ENCODE measurements at places on chromosomes 2 and 18.

GRCh38 chr2:7523481-7524120 is 606.4 kb downstream of the RNF144A start:
- DNase-seq, result no peak

GRCh38 chr18:62778976-62779869 is 63.9 kb downstream of the PHLPP1 start:
- no peak for DNase-seq

GRCh38 chr18:36411745-36412168 is 114.2 kb downstream of the FHOD3 start:
- no peak for DNase-seq

DNA sequence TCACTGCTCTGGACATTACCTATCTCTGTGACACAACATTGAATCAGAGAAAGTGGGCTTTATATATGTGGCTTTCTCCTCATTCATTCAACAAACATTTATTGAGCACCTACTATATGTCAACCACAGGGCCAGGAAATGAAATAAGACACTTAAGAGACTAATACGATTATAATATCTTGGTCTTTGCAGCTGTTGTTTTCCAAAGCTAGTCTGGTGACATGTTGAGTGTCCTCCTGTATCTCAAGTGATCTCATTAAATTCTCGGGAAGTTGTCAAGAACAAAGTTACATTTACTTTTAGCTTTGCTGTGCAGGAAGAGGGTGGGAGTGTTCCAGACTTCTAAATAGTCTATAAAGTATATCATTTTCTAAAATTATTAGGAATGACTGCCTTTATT is 164.6 kb upstream of the SP5 start:
- DNase-seq, result no peak

DNA sequence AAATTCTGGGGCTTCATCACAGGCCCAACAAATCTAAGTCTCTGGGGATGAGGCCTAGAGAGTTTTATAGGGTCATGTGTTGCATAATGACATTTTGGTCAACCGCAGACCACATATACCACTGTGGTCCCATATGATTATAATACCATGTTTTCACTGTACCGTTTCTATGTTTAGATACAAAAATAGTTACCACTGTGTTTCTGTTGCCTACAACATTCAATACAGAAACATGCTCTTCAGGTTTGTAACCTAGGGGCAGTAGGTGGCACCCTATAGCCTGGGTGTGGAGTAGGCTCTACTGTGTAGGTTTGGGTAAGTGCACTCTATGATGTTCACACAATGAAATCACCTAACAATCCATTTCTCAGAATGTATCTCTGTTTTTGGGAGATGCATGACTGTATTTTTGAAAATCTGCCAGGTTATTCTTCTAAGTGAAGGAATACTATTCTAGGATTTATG is 485.2 kb downstream of the PTPRM start:
- no peak for DNase-seq

GRCh38 chr2:9918275-9918674 is 33.2 kb upstream of the GRHL1 start:
- no peak for DNase-seq

GRCh38 chr2:1793868-1794445 is 49.6 kb upstream of the PXDN start:
- no peak for DNase-seq

DNA sequence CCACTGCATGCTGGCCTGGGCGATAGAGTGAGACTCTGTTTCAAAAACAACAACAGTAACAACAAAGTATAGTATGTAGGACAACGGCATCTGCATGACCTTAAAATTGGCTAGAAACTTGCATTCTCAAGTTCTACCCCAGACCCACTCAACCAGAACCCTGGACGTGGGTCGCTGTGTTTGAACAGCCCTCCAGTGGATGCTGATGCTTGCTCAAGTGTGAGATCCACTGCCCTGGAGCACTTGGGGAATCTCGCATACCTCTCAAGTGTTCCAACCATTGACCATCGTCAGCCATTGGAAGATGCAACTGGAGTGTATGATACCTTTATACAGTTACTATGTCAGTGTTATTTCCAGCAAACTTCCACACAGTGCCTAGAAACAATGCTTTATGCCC is 435.9 kb downstream of the DCDC2C start:
- no peak for DNase-seq

GRCh38 chr2:45278365-45279078 is 269.3 kb upstream of the SIX2 start:
- DNase-seq, result no peak

DNA sequence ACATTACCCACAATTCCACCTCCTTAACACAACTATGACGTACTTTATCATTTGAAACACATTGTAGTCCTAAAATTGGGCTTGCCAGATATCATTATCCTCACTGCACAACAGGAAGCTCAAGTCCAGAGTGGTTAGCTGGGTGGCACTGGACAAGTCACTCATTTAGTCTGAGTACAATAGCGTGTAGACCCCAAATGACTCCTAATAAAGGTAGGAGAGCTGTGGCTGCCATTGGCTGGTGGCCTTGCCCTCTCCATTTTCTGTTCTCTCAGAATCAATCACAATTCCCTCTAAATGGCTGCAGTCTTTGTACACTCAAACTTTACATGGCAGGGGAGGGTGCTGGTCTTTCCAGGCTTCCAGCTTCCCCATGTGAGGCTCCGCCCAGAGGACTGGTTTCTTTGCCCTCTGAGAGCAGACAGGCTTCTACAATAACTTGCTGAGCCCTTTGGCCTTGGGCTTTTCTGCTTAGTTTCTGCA is 11.7 kb downstream of the PSTPIP2 start:
- DNase-seq, result no peak

DNA sequence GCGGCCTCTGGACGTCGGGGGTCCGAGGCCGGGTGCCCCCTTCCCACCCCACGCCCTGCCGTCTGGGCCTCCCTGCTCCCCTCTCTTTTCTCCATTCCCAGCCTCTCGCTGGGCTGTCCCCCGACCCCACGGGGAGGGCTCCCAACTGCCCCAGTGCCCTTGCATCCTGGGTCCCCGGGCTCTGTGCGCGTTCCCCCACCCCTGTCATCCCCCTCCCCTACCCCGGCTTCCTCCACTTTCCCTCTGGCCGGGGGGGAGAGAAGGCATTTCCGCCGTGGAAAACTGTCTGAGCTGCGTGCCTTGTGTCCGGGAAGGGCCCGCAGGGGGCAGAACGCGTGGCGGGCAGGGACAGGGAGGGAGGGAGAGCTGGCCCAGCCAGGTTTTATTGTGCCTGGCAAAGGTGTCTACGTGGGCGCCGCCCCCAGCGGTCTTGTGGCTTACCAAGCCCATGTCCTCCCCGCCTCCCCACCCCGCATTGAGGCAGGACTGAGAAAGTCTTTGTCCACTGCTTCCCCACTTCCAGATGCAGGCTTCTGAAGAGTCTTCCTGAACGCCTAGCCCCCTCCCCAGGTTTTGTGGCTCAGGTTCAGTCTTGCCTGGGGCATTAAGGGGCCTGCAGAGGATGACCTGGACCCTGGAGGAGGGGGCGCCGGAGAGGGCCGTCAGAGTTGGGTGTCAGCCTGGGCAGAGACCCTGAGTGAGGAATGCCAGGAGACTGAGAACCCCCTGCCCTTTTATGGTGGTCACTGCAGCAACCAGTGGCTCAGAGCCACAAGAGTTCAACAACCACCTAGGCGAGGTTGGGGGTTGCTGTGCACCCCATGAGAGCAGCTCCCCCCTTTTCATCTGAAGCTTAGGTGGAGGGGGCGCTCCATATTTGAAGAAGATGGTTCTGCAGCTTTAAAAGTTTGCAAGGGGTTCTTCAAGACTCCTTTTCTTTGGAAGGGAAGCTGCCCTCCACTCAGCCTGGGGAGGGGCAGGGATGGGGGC is 1.3 kb downstream of the ITM2C start:
- DNase-seq, result no peak

GRCh38 chr2:33660416-33661123 is 61.5 kb upstream of the FAM98A start:
- no peak for DNase-seq

GRCh38 chr18:79442508-79443221 is 46.9 kb downstream of the NFATC1 start:
- no peak for DNase-seq

GRCh38 chr2:153405196-153405595 is 73.4 kb downstream of the RPRM start:
- DNase-seq, result no peak

Measured in H54 (cell line).